ENCODE measurements at places on chromosomes 6 and 20. TPM values are rescaled to one million over a fixed set of nuclear protein-coding genes. Genes with fewer than 3 reads are reported as not detected.

DNA sequence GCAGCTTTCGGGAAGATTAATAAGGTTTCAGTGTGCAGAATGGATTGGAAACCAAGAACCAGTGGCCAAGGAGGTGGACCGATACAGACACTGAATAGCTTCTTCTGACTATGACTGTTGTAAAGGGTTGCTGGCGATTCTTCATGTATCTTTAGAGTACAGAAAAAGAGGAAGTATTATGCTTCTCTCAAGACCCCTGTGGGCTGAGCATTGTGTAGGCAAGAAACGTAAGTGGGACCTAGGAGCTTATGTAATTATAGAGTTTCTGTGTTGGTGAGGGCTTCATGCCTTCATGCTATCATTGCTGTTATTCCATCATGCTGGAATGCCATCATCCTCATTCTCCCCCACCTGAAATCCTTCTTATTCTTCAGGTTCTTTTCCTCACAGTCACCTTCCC lies 105.4 kb upstream of the AKIRIN2 start:
- DNase-seq: no peak

DNA sequence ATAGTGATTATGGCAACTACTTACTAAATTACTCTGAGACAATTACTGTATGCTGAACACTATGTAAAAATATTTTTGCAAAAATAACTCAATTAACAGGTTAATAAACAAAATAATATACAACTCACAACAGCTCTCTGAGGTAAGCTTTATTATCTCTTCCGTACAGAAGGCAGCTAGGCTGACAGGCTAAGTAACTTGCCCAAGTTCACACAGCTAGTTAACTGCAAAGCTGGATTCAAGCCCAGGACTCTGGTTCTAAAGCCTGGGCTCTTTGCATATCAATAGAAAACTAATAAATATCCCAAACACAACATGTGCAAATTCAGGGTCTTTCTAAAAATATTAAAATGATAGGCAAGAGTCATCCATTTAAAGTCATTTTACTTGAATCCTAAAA lies 169.5 kb upstream of the BEND3 start:
- DNase-seq: no peak

The INSM1 gene
- not detected for total RNA-seq

GRCh38 chr6:56647172-56647762 lies 4.6 kb upstream of the DST start:
- DNase-seq: no peak

- DNase-seq: no peak
Observed at GRCh38 chr6:121435444-121436069, at the start of gene GJA1. TSS of gene GJA1 (plus strand) at chr6:121435646. CDS start at chr6:121446848, 11,202 bp downstream.

DNA sequence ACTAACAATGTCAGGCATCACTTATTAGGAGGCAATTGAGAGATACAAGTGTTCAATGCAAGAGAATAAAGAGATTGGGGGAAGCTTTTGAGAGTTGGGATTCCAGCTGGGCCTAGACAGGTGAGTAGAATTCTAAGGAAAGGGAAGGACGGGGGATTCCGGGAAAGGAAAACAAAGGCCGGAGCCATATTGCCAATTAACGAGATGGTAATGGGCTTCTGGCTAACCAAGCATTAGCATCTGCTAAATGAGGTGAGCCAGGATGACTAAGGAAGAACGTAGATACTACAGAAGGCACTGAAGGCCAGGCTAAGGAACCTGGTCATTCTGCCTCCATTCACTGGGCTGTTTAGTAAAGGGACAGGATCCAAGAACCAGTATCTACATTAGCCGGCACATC lies 10.5 kb downstream of the FYN start:
- no peak for DNase-seq

GRCh38 chr20:51876313-51876940 lies 74.1 kb upstream of the SALL4 start:
- DNase-seq: no peak

DNA sequence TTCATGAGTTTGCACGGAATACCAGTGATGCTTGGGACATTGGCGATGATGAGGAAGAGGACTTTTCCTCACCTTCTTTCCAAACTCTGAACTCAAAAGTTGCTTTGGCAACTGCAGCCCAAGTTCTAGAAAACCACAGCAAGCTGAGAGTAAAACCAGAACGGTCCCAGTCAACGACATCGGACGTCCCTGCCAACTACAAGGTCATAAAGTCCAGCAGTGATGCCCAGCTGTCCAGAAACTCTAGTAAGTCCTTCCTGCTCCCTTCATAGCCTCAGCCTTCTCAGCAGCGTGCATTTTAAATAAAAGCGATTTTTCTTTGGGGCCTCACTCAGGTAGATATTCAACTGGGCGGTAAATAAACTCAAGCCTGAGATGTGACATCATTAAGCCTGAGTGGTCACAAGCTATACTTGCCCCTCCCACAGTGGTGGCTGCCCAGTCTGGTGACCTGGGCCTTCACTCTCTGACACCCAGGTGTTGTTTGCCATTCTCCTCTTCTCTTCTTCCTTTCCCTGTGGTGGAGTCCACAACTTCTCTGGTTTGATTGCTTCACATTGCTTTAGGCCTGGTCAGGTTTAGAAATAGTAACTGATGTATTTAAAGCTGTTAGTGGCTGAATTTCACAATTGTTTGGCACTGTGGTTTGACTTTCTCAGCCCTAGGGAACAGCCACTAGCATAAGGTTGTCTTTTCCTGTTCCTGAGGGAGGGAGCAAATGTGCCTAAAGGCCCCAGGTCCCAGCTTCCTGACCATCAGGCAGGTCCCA lies 21.6 kb upstream of the TMEM217 start:
- no peak for DNase-seq

The FAM83B gene
- not detected for total RNA-seq

The ZCCHC3 gene
- total RNA-seq: 10.1 TPM

DNA sequence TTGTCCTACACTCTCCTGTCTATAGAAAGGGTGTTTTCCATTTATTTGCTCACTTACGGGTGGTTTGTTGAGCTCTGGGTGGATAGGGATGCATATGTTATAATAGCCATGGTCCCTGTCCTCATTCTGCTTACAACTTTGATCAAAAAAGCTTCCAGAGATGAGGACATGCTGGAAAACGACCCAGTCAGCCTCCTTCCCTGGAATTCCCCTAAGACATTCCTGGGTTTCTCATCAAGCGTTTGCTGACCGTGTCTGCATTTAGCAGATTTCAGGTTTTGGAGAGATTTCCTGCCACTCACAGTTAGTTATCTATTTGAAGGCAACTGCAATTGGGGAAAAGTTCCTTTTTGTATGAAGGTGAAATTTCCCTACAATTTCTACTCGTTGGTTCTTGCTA lies 152.8 kb upstream of the AFDN start:
- no peak for DNase-seq

DNA sequence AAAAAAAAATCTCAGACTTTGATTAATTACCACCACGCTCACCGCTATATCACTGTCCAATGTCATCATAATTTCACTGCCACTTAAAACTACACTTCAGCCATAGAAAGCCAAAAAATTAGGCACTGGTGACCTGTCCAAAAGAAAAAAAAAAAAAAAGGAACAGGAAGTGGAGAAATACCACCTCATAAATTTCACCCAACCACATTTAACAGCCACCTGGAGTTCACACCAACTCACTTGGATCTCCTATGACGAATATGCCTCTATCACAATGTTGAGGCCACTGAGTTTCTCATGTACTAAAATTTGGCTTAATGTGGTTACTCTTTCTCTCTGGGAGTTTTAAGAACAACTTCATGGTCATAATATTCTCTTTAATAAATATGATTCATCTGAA lies 237.5 kb upstream of the RSPO3 start:
- no peak for DNase-seq

The SMLR1 gene
- total RNA-seq: not detected

The BPIFB4 gene
- not detected for total RNA-seq

The TSPO2 gene
- not detected for total RNA-seq

GRCh38 chr6:162679681-162680080 lies 47.9 kb downstream of the PRKN start:
- no peak for DNase-seq

DNA sequence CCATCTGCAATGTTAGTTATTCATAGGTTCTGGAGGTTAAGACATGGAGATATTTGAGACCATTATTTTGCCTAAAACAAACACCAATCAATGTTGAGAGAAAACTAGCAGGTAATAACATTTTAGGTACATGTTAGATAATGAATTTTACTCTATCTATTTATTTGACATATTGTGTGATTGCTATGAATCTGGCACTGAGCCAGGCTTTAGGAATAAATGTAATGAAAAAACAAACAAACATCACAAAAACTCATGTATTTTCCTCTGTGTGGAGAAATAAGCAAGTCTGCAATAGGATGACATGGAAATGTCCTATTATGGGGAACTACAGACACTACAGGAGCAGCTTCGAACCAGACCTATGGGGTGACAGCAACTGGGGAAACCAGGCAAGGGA lies 57.8 kb downstream of the OPN5 start:
- no peak for DNase-seq

GRCh38 chr6:35203680-35204079 lies 10.1 kb upstream of the SCUBE3 start:
- no peak for DNase-seq

GRCh38 chr6:14641423-14642135 lies 524.0 kb downstream of the CD83 start:
- no peak for DNase-seq

DNA sequence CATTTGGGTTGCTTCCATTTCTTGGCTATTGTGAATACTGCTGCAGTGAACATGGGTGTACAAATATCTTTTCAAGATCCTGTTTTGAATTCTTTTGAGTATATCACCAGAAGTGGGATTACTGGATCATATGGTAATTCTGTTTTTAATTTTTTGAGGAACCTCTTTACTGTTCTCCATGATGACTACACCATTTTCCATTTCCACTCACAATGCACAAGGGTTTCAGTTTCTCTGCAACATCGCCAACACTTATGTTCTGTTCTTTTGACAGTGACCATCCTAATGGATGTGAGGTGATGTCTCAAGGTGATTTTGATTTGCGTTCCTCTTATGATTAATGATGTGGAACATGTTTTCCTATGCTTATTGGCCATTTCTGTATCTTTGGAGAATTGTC lies 214.4 kb upstream of the ZFP64 start:
- DNase-seq: no peak

The FILIP1 gene
- total RNA-seq: 43.2 TPM

- no peak for DNase-seq
Observed at GRCh38 chr6:43274916-43275597, 23.0 kb upstream of the SLC22A7 start.

The CALHM6 gene
- 5.4 TPM for total RNA-seq

The SPATS1 gene
- total RNA-seq: not detected

- DNase-seq: no peak
Observed at GRCh38 chr6:138406443-138406842, 2.4 kb downstream of the HEBP2 start.

GRCh38 chr6:13112921-13113320 lies 215.4 kb downstream of the TBC1D7 start:
- DNase-seq: no peak

GRCh38 chr6:107418118-107418517 lies 41.2 kb downstream of the PDSS2 start:
- no peak for DNase-seq

- no peak for DNase-seq
Observed at GRCh38 chr6:11778648-11779328, at the start of gene ADTRP. TSS of gene ADTRP (minus strand) at chr6:11778803. CDS start at chr6:11778759, 44 bp downstream.

DNA sequence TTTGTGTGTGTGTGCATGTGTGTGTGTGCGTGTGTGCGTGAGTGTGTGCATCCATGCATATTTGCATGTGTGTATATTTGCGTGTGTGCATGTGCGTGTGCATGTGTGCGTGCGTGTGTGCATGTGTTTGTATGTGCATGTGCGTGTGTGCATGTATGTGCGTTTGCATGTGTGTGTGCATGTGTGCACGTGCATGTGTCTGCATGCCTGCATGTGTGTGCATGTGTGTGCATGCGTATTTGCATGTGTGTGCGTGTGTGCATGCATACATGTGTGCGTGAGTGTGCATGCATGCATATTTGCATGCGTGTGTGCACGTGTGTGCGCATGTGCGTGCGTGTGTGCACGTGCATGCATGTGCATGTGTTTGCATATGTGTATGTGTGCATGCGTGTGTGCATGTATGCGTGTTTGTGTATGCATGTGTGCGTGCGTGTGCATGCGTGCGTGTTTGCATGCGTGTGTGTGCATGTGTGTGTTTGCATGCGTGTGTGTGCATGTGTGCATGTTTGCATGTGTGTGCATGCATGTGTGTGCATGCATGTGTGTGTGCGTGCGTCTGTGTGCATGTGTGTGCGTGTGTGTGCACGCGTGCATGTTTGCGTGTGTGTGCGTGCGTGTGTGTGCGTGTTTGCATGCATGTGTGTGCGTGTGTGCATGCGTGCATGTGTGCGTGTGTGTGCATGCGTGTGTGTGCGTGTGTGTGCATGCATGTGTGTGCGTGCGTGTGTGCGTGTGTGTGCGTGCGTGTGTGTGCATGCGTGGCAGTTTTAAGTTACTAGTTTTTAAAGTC lies 57.7 kb upstream of the SMOC2 start:
- DNase-seq: peak; percentile 51

DNA sequence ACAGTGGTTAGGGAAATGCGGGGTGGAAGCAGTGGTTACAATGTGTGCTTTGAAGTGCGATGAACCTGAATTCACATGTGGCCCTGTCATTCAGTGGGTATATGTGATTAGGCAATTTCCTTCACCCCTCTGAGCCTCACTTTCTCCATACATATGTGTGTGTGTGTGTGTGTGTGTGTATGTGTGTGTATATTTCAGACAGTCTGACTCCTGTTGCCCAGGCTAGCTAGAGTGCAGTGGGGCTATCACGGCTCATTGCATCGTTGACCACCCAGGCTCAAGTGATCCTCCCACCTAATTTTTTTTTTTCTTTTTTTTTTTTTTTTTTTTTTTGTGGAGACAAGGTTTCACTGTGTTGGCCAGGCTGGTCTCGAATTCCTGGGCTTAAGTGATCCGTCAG lies 6.3 kb downstream of the PPP1R14C start:
- DNase-seq: no peak

DNA sequence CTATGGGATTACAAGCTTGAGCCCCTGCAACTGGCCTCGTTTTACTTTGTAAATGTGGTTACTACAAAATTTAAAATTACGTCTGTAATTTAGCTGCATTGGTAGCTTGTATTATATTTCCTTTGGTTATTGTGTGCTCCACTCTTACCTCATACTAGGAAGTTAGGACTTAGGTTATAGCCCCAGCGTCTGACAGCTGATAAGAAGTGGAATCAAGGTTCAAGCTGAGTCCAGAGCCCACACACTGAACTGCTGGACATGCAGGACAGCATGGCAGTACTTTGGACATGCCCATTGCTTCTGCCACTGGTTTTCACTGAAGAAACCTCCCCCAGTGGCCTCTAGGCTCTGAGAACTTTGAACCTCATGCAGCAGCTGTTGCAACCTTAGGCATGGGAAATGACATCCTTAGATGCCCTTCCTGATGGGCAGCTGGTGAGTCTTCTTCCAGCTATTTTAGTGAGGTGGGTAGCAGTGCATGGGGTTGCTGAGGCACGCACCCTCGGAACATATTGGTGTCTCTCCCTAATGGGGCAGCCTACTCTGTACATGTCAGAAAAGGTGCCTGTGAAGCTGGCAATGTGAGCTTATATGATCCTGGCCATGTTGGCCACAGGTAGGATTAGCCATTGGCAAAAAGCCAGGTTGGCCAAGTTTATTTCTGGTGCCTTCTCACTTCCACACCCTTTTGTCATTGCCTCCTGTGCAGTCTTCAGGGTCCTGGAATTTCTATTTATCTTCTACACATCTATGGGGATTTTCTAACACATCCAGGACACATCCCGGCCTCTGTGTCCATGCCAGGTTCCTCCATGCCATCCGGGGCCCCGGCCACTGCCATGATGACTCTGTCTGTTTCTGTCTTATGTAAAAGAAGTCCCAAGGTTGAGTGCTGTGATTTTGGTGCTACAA lies 85.3 kb downstream of the CDS2 start:
- DNase-seq: no peak

GRCh38 chr20:14612391-14612790 lies 275.0 kb upstream of the FLRT3 start:
- no peak for DNase-seq

The GSTA4 gene
- total RNA-seq: 13.1 TPM

The PERP gene
- 14.7 TPM for total RNA-seq
